ENCODE measurements at places on chromosomes 4 and X.

GRCh38 chrX:55484948-55485347, 4.7 kb downstream of the USP51 start:
- no peak for DNase-seq

- DNase-seq: no peak
Measured at GRCh38 chrX:12887767-12888166, 18.7 kb upstream of the TLR8 start.

DNA sequence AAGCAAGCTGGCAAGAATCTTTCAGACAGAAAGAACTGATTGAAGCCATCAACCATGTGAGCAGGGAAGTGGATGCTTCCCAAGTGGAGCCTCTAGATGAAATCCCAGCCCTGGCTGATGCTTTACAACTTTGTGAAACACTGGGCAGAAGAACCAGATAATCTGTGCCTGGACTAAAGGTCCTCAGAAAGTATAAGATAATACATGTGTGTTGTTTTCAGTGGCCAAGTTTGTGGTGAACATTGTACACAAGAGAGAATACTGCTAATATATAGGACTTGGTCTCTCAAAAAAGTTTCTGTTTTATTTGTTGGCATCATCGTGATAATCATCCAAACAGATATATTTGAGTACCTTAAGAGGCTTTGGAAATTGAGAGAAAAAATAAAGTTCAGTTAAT, 1367.8 kb upstream of the IGFBP7 start:
- DNase-seq: no peak

DNA sequence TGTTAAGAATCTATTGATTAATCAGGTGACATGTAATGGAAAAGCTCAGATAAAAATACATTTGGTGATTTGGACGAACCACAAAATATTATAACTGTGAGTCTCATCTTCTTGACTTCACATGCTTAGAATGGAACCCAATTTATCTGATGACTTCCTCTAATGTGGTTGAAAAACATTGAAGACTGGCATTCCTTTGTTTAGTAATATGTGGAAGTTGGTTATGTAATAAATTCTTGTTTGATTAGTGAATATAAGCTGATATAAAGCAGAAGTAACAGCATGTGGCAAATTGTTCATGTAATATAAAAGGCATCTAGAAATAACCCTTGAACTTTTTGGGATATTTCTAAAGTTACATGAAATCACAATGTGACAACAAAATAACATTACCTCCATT, 9.7 kb downstream of the GIMD1 start:
- DNase-seq: no peak

Data from Daoy (cell line).